ENCODE measurements at places on chromosomes 1 and 21.

DNA sequence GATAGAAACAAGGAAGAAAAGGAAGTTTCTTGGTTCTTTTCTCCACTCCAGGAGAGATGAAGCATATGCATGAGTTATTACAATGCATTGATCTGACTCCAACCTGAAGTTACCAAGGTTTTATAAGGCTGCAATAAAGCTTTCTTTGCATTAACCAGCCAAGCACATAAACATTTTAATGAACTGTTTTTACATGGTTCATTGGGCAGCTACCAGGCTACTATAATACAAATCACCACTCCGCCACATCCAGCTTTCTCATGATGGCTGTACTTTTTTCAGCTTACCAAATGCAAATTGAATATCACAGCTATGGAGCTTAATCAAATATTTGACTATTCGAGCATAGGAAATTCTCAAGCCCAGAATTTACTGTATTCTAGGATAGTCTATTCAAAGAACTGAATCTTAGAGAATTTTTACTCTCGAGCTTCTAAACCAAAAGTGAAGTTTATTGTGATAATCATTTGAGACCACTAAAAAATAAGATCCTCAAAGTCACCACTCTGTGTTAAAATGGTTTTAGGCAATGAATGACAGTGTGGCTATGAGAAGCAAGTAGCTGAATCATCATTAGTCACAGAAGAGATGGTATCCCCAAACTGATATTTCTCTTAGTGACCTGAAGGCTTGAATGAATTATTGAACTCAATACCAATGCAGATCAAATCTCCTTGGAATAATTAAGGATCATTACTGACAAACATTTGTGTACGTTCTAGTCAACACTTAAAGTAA, 58.6 kb upstream of the ZNF281 start:
- no peak for DNase-seq

GRCh38 chr1:17494114-17494729, 45.3 kb upstream of the ARHGEF10L start:
- DNase-seq, result no peak

DNA sequence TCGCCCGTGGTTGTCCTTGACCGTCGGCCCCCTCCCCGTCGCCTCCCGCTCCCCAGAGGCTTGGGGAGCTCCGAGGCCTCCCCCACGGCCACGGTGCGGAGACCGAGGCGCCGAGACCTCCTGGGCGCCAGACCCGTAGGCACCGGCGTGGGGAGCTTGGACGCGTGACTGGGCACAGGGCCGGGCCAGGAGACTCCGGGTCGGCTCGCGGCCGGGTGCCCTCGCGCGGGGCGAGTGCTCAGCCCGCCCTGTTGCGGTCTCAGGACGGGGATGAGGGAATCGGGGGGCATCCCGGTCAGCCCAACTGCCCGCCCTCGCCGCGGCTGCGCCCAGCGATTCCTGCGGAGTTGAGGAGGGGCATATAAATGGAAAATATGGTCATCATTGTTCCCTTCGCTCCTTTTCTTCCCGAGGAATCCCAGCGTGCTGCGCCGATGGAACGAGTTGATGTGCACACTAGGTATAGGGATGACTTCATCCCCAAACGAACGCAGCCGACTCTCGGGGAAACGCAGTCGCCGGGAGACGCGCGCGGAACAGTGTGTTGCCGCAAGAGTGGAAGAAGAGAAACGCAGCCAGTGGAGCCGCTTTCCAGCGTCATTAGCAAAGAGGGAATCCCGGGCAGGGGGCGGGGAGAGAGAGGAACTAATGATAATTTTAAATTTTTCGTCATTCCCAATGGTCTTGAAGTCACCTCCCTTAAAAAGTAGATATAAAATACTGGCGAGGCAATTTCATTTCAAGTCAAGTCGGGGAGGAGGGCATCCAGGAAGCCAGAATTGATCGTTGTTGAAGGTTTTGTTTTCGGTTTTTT, 747 bp upstream of the ENAH start:
- DNase-seq, result peak; percentile 66

GRCh38 chr1:145995964-145996432, 381 bp downstream of the TXNIP start:
- DNase-seq, result no peak

DNA sequence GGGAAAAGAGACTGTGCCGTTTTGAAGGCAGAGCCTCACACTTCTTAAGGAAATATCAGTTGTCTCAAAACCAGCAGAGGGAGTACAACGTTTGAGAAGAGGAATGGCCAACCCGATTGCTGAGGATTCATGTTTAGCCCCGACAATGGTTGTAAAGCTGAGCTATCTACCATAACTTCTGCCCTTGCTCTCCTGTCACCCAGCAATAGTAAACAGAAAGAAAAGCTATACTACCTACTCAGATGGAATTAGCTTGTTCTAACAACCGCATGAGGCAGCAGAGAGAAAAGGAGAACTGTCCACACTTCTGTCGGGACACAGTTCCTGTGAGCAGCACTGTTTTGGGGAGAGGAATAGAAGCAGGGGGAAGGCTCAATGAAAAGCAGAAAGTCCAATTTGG, 91.2 kb downstream of the SLC45A1 start:
- no peak for DNase-seq

GRCh38 chr1:53115403-53116306, 26.8 kb downstream of the SLC1A7 start:
- no peak for DNase-seq

- no peak for DNase-seq
Observed at GRCh38 chr21:33971492-33972013, 55.9 kb upstream of the ATP5PO start.

GRCh38 chr1:241551759-241552638, 19.8 kb downstream of the KMO start:
- no peak for DNase-seq

DNA sequence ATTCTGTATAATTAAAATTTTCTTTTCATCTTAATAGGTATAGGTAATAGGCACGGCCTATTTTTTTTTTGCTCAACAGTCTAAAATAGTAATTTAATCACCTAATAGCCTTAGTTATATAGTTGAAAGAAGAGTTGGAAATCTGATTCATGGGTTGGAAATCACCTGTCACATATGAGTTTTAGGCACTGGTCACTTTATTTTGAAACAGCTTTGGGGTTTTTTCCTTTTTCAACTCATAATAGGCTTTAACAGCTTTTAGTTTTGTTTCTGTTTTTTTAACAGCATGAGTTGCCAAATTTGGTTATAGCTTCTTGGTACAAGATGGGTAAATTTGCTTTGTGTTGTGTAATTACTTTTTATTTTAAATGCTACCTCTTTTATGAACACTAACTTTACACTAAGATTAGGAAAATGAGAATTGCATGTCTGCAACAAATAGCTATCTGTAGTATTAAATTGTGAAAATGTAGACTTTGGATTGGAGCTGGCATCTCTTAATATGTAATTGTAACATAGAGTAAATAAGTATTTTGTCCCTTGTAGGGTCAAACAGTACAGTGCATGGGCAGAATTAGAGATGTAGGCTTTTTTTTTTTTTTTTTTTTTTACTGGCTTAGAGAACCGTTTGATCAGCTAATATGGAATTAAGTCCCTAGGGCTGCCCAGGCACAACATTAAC, 109.8 kb downstream of the OSBPL9 start:
- DNase-seq, result no peak

- no peak for DNase-seq
Observed at GRCh38 chr1:7389906-7390603, 381.0 kb upstream of the VAMP3 start.

- DNase-seq, result no peak
Observed at GRCh38 chr1:15918962-15919715, 56.8 kb downstream of the ZBTB17 start.

GRCh38 chr1:78370779-78371482, 119.8 kb upstream of the PTGFR start:
- no peak for DNase-seq

GRCh38 chr21:41965045-41965444, 11.2 kb upstream of the C2CD2 start:
- DNase-seq, result no peak

DNA sequence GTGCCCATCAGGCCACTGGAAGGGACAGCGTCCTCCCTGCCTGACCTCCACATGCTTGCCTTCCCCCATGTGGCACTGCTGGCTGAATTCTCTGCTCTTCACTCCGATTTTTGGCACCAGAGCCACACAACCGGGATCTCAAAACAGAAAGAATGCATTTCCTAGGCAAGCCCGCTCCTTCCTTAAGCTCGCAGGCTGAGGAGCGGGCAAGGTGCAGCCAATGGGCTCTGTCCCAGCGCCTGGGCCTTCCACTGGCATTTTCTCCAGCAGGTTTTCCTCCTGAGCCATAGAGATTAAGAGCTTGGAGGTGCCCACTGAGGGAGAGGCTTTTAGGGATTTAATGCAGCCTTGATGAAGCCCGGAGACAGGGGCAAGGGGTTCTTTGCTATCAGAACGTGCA, 158.0 kb downstream of the IGSF21 start:
- DNase-seq, result no peak

GRCh38 chr1:218384581-218384993, 39.5 kb downstream of the TGFB2 start:
- DNase-seq, result no peak

DNA sequence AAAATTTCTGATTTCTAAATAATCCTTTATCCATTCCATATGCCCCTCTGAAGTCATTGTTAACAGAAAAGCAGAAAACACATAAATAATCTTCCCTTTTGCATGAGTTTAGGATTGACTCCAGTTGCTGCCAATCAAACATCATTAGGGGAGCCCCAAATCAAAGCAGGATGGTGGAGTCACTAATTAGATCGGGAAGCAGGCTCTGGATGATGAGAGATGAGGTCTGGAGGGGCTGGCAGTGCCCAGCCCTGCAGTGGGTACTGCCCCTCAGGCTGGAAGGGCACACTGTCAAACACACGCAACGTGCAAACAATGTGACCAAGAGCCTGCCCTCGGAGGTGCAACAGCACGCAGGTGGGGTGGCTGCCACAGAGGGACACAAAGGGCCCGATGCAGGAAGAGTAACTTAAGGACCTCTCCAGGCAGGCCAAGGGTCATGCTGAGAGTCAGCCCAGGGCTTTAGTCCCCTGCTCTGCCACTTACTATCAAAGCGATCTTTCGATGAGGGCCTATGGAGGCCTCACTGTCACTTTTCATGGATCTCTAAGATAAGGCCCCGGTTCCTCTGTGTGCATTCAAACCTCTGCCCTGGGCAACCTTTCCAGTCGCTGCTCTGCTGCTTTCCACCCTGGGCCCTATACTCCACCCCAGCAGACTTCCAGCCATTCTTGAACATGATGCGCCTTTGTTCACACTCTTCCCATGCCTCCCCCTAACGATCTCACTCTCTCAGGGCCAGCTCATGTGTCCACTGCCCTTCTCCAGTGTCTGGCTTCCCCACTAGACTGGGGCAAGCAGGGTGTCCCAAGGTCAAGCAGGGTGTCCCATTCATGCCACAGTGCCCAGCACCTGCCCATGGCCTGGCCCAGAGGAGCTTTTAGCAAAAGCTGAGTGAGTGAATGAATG, 98.9 kb downstream of the DMRTB1 start:
- DNase-seq, result no peak

DNA sequence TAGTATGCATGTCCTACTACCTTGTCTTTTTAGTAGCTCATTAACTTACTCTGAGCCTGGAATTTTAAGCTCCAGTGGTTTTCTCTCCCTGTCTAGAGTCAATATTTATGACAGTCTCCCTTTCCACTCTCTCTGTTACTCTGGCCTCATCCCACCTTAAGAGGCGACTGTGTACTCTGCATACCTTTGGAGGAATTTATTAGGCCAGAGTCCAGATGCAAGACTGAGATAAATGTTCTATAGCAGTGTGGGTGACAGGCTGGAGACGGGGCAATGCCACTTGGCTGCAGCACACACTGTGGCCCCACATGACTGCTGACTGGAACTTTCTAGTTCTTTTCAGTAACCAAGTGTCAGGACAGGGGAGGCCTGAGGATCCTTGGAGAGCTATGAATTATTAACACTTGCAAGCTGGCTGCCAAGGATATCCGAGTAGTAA, 4.1 kb upstream of the PDZK1 start:
- no peak for DNase-seq

- DNase-seq, result no peak
Observed at GRCh38 chr1:182575540-182576149, 13.4 kb downstream of the RNASEL start.

- no peak for DNase-seq
Observed at GRCh38 chr1:85888921-85889320, 180.7 kb upstream of the ZNHIT6 start.

DNA sequence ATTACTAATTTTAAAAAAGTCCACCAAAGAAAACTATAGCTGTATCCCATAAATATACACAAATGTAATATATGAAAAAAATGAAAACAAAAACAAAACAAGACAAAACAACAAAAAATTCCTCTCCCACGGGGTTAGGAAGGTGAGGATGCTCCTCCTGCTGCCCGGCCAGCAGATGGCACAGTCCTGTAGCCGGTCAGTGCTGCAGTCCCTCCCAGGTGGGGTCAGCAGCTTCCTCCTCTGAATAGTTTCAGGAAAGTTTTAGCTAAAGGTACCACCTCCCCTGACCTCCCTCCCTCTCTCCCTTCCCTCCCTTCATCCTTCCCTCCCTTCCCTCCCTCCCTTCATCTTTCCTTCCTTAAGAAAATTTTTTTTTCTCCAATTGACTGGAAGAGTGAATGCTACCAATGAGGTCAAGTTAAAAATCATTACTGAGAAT, 67.8 kb upstream of the BCL10 start:
- no peak for DNase-seq

GRCh38 chr1:28392027-28392652, 22.6 kb downstream of the PHACTR4 start:
- no peak for DNase-seq

DNA sequence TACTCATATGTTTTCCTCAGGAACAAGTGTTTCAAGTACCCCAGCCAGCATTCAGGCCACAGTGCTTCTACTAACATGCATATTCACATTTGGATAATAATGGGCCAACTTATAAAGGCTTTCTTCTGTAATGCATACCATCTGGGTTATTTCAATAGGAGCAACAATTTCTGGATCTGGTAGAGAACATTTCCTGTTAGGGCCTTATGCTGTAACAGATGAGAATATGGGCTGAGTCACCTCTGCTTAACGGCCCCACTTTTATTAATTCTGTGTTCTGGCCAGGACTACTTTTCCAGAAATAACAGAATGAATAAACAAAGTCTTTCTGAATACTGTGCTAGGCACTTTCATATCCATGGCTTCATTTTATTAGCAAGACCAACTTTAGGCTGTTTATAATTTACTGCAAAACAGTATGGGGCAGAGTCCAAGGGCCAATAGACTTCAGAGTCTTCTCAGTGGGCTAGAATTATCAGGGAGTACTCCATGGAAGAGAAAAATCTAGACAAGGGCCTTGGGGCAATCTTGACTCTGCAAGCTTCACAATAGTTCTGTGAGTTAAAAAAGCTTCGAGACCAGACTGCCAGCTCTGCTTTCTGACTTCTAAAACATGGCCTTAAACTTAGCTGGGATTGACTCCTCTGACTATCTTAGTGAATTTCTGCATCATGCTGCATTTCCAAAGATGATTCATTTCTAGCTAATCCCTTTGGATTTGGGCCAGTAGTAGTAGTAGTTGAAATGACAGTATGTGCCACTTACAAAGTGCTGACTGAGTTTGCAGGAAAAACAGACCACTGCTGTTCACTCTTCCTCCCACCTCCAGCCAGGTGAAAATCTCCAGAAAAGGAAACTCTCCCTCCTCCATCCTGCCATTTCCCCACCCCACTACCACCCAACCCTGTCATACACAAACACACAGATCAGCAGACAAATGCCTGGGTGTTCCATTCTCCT, 8.2 kb upstream of the SSX2IP start:
- no peak for DNase-seq

Measured in amygdala (tissue), 56 donors.